ENCODE measurements at places on chromosomes 5 and 9. TPM values are rescaled to one million over a fixed set of nuclear protein-coding genes. Genes with fewer than 3 reads are reported as not detected.

GRCh38 chr5:32278406-32278805 lies 34.3 kb downstream of the MTMR12 start:
- DNase-seq = no peak

DNA sequence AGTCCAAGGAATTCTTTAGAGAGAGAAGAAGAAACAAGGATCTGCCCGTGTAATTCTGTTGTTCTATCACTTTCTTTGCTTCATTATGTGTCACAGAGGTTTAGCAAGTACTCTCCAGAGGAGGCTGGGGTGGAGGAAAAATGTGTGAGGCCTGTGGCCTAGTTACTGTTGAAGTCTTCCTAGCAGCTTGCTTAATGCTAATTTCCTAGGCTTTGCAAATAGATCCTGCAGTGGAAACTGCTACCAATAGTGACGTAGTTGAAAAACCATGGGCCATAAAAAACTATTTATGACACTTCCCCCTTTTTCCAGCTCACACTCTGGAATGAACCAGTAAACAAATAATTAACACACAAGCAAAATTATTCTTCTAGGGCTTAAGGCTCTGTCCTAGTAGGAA lies 27.0 kb upstream of the C9orf72 start:
- DNase-seq = no peak

- DNase-seq = no peak
These were observed 50.7 kb upstream of the ARL15 start for GRCh38 chr5:54360925-54361662.

The PCDHB5 gene
- 0.07 TPM for total RNA-seq

All from HepG2 (cell line).